Stimulated activated naive B cell treated with anti-CD40 and anti-IgM and Interleukin-4, amounts not matched to agents 10 μg/mL and 1 μg/mL and 100 μg/mL, for 72 hours (primary cell): ENCODE measurements at places on chromosomes 1 and 21.

- DNase-seq: no peak
These were observed 24.4 kb upstream of the DOCK7 start for GRCh38 chr1:62712336-62713243.

- no peak for DNase-seq
These were observed 9.5 kb downstream of the TRAF5 start for GRCh38 chr1:211336161-211336560.

DNA sequence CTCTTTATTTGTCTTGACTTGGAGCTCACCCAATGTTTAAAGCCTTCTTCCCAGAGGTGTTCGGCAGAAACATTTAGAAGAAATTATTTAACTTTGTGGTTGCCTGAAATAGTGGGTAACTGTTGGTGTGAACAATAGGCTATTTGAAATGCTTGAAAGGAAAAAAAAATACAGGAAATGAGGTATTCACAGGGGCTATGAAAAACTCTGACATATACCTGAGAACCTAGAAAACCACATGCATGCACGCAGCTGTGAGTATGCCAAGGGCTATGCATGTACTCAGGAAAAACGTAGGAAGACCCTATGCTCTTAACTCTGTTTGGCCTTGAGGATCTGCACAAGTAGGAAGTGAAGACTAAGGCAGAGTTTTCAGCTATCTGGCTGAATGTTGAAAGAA lies 16.4 kb upstream of the RNF186 start:
- no peak for DNase-seq

GRCh38 chr1:101203820-101204540 lies 32.8 kb upstream of the S1PR1 start:
- no peak for DNase-seq

DNA sequence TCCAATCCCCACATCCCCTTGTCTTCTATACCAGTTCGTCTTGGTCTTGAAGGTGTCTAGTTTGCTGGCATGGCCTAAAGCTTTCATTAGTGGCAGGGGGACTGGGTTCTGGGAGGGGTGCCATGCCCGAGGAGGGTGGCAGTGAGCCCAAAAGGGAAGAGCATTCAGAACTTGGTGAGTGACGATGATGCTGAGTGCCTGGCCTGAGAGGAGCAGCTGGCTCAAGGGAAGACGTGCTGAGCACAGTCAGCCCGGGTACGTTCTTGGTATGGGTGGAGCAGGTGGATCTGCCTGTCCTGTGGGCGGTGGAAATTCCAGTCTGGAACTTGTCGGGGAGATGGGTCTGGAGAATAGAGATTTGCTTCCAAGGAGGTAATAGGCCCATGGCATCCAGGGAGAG lies 4.6 kb downstream of the FDPS start:
- DNase-seq: no peak

DNA sequence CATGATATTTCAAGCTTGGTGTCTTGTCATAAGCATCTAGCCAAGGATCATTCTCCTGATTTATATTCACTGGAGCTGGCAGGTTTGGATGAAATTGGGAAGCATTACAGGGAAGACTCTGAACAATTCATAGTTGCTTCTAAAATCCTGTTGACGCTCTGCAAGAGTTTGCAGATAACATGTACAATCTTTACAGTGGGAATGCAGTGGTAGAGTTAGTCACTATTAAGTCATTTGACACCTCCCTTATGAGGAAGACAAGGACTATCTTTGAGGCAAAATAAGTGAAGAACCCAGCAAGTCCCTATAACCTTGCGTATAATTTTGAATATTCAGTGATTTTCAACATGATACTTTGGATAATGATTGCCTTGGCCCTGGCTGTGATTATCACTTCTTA lies 45.3 kb upstream of the CRB1 start:
- DNase-seq: no peak

- no peak for DNase-seq
These were observed 64.8 kb downstream of the FCRL5 start for GRCh38 chr1:157487504-157487903.

DNA sequence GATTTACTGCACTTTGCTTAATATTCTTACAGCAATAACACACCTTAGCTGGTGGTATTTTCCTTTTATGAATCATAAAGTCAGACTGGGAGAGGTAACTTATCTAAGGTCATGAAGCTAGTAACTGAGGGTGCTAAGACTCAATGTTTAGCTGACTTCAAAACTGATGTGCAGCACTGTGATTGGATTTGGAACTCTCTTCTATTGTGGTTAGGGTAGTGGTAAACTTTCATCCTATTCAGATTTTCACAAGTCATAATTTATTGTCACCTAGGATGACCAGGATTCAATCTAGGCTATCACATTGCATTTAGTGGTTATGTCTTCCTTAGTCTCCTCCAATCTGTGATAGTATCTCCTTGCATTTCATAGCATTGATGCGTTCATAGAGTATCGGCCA lies 18.9 kb downstream of the EPB41 start:
- no peak for DNase-seq

- no peak for DNase-seq
These were observed 61.6 kb upstream of the DEPDC1 start for GRCh38 chr1:68558321-68559026.

GRCh38 chr1:148289647-148290046 lies 137.6 kb upstream of the NBPF11 start:
- no peak for DNase-seq

DNA sequence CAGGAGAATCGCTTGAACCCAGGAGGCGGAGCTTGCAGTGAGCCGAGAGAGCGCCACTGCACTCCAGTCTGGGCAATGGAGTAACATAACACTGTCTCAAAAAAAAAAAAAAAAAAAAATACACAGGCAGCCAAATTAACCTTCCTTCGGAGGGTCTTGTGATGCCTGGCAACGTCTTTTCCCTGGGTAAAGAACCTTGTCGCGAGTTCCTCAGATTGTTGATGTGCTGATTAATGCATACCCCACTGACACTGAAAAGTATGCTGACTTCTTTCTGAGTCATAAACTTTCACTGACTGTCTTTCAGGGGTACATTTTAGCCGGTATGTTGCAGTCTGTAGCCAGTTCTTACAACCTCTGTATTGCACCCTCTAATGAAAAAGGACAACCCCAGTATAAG lies 95.1 kb upstream of the SOD1 start:
- DNase-seq: no peak

DNA sequence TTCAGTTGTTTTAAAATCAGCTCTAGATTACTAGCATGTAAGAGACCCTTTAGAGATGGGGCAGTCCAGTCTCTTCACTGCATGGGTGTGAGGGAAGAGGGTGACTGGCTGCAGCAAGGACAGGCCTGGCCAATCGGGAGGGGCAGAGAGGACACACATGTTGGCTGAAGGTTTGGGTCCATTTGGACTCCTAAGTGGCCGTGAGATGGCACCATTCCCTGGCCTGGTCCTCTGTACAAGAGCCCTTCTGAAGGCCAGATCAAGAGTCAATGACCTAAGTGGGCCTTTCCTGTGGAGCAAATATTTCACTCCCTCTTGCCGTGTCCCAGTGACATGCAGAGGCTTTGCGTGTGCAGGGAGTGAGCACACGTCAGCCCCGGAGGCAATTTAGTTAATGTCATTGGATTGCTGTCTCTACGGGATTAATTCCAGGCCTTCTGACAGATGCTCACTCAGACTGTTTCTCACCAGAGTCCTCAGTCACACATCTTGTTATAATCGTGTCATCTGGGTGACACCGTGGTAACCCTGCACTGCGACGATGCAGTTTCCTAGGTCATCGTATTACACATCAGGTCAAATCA lies 613.0 kb downstream of the NPHP4 start:
- no peak for DNase-seq

DNA sequence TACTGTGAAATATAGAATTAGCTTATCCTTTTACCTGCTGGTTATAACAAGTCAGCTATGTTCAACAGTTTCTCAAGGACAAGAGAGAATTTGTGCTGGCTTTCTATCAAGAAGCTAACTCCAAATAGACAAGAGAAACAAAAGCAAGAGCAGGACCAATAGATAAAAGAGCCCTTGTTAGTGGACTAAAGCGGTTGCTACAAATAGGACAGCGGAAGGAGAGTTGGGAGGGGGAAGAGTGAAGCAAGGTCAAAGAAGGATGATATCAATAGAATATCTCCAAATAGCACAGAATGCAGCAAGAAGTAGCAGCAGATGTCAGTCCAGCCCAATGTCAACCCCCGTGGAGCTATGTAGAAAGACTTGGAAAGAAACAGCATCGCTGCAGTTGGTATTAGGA lies 53.0 kb upstream of the AKT3 start:
- DNase-seq: no peak
